ENCODE measurements at places on chromosomes 3 and 15.
A peak's percentile ranks its signal among the peaks of the same experiment; 100 is the strongest.

- peak; percentile 41 for DNase-seq
Observed at GRCh38 chr3:133211856-133212255, 173.7 kb downstream of the TMEM108 start.

DNA sequence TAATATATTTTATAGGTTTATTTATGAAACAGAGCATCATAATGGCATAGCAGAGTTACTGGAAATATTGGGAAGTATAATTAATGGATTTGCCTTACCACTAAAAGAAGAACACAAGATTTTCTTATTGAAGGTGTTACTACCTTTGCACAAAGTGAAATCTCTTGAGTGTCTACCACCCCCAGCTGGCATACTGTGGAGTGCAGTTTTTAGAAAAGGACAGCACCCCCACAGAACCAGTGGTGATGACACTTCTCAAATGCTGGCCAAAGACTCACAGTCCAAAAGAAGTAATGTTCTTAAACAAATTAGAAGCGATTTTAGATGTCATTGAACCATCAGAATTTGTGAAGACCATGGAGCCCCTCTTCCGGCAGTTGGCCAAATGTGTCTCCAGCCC, 58.1 kb downstream of the DNAH1 start:
- no peak for DNase-seq

GRCh38 chr3:123431658-123432324, 17.1 kb downstream of the ADCY5 start:
- DNase-seq = peak; percentile 49

DNA sequence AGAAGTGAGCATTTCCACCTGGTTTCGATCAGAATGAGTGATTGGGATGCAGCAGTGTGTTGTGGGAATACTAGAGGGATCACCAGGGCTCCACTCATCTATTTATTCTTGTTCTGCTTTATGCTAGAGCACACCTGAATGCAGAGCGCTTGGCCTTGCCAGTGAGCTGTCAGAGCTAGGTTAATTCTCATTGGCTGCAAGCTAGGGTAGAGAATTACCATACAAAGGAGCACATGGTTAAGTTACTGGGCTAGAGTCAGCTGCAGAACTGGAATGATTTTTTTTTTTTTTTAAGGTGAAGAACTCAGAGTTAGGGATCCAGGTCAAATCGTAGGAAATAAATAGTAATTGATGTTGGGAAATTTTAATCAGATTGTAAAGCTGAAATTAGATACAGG, 8.8 kb downstream of the EIF2AK4 start:
- DNase-seq = no peak

DNA sequence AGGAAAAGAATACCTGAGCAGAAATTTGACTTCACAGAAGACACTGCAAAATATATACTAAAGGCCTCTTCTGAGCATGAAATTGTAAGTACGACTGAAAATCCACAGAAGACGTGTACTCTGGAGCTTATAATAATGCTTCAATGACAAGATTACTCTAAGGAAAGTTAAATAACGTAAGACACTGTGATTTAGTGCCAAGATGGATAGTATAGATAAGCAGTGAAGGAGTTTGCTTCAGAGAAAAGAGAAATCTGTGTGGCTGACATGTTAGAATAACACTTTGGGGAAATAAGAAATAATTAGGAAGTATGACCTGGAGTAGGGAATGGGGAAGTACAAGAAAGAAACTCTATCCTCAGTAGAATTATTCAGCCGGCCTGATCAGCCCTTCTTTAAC, 28.9 kb downstream of the ALDH1A2 start:
- no peak for DNase-seq

- no peak for DNase-seq
Observed at GRCh38 chr3:35968043-35968622, 328.8 kb downstream of the ARPP21 start.

DNA sequence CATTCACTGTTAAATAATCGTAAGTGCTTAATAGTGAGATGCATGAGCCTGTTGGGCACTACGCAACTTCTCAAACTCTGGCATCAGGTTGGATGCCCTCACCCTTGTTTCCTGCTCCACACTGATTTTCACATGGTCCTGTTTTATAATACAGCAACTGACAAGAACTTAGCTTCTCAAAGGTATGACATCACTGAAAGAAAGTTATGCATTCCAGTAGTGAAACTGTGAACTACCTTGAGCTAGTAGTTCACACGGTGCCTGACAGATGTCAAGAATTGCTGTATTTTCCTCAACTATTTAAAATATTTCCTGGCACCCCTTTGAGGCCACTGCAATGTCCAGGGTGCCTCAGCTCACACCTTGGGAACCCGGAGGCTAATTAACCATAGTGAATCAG, 327.5 kb downstream of the RORA start:
- no peak for DNase-seq

GRCh38 chr3:114363554-114364202, 69.8 kb downstream of the TIGIT start:
- no peak for DNase-seq

DNA sequence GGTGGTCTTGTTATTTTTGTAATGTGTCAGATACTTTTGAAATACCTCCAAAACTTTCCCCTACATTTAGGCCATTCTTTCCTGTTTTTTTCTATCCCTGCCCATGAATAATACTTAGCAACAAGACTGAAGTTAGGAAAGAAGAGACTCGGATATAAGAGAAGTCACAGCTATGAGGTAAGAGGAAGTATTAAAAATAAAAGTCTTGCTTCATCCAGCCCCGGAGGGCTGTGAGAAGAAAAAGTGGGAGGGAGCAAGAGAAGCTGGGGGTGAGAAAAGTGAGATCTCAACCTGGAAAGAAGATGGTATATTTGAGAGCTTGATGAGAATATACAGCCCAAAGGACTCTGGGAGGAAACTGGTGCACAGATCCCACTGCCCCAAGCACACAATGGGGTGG, 213.5 kb upstream of the CDIN1 start:
- DNase-seq = no peak

DNA sequence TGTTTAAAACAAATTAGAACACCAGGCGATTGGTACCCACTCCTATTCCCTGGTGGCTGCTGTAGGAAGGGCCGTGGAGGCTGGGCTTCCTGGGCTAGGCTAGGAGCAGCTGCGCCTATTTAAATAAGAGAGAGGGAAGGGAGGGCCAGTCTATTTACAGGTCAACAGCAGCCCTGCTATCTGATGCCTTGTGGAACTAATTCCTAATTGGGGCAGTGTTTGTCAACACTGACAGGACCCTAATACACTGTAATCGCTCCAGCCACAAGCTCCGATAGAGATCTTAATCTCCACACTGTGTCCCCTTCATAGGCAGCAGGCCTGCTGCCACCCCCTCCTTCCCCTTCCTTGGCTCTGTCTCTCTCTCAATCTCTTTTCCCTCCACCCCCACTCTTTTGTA, 116.9 kb upstream of the SOX14 start:
- DNase-seq = peak; percentile 97

- no peak for DNase-seq
Observed at GRCh38 chr3:6180171-6180570, 680.7 kb upstream of the GRM7 start.

- DNase-seq = no peak
Observed at GRCh38 chr3:140428380-140428779, 249.5 kb upstream of the TRIM42 start.

- no peak for DNase-seq
Observed at GRCh38 chr15:86399041-86399954, 319.6 kb downstream of the AGBL1 start.

GRCh38 chr3:14454639-14455310, 52.4 kb downstream of the SLC6A6 start:
- DNase-seq = no peak

GRCh38 chr15:78170848-78171773, 21.9 kb downstream of the IDH3A start:
- no peak for DNase-seq

GRCh38 chr15:25710184-25710583, 152.9 kb downstream of the ATP10A start:
- DNase-seq = peak; percentile 77

- no peak for DNase-seq
Observed at GRCh38 chr3:177776661-177777101, 579.4 kb upstream of the TBL1XR1 start.

- no peak for DNase-seq
Observed at GRCh38 chr3:164524201-164524600, 554.1 kb downstream of the SI start.

- no peak for DNase-seq
Observed at GRCh38 chr3:126153695-126154360, 26.6 kb downstream of the ALDH1L1 start.

DNA sequence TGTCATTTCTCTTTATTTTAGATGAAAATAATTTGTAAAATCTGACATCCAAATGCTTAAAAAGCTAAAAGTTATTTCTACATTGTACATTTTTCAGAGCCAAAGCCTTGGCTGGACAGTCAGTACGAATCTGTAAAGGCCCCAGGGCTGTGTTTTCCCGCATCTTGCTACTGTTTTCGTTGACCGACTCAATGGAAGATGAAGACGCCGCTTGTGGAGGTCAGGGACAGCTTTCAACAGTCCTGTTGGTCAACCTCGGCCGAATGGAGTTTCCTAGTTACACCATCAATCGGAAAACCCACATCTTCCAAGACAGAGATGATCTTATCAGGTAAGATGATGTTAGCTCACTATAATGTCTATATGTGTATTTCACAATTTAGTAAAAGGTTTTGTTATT, 10.0 kb downstream of the FAN1 start:
- no peak for DNase-seq

- DNase-seq = no peak
Observed at GRCh38 chr15:57015897-57016296, 97.5 kb downstream of the TCF12 start.

GRCh38 chr15:55897560-55898336, 95.7 kb downstream of the NEDD4 start:
- peak; percentile 80 for DNase-seq

DNA sequence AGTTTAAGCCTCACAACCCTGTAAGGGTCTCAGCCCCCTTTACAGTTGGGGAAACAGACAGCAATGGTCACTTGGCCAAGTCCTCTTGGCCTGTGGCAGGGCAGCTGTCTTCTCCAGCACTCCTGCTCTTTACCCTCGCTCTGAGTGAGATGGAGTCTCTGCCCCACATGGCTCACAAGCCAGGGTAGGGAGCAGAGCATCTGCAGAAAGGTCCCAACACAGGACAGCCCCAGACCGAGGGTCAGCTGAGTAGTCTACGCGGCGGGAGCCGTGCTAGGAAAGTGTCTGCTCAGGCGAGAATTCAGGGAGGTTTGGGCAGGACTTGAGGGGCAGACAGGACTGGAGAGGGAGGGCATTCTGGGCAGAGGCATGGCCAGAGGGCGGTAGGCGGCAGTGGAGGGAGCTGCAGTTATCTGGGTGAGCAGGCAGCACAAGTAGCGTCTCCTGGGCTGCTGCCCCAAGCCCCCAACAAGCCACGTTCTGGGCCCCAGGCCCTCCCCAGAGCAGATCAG, 18.3 kb upstream of the LAMP3 start:
- DNase-seq = no peak

- no peak for DNase-seq
Observed at GRCh38 chr3:72347819-72348319, 500.4 kb downstream of the SHQ1 start.

- no peak for DNase-seq
Observed at GRCh38 chr15:42608110-42608531, 32.7 kb downstream of the STARD9 start.

DNA sequence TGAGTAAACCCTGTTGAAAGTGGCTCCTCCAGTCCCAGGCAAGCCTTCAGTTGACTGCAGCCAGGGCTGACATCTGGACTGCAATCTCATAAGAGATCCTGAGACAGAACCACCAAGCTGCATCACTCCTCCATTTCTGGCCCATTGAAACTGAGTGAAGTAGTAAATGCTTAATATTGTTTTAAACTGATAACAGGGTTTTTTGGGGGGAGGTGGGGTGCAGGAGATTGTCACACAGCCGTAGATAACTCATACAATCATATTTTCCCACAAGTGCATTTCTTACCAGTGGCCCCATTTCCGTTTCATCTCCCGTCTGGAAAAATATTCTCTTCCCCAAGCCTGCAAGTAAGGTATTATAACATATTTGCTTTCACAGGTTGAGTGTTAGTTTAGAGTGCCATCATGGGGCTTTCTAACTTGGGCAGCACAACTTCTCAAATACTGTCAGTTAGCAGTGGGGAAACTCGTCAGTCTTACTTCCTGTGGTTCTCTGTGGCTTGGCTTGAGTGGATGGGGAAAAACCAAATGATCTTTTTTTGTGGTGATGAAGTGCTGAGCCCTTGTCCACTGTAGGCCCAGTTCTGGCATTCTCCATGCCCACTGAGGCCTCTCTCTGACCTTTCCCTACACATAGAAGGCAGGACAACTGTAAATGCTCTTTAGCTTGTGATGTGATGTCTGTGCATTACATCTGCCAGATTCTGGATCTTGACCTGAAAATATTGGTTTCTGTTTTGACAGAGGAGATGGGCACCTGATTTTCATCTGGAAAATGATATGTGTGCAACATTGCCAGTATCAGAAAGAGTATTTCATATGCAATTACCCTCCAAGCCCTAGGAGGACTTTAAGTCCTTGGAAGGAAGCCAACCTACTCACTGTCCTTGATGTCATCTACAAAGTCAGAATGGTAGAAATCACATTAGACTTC, 90.1 kb upstream of the BHLHE40 start:
- no peak for DNase-seq

- no peak for DNase-seq
Observed at GRCh38 chr3:45387636-45388348, 584 bp upstream of the LARS2 start.

DNA sequence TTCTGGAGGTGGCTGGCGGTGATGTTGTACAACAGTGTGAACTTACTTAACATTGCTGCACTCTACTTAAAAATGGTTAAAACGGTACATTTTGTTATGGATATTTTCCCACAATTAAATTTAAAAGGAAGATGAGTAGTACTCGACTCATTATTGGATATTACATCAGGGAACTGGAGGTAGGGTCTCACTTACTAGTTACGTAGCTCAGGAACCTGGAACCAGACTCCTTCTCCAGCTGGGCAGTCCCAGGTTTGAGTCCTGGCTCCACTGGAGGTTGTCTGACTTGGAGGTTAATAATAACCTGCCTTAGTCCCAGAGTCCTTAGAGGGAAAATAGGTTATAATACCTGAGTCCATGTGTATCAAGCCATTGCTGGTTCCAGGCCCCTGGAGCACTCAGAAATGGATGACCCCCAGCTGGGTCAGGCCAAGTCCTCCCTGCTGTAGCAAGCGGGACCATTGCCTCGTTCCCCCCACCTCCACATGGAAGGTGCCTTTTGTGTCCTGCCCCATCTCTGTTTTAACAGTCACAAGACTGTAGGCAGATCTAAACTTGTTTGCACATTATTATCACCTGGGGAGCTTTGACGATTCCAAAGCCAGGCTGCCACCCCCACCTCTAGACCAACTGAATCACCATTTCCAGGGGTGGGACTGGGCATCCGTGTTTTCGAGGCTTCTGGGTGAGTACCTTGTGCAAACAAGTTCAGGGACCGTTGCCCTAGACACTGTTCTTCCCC, 126.6 kb downstream of the IGF1R start:
- no peak for DNase-seq

DNA sequence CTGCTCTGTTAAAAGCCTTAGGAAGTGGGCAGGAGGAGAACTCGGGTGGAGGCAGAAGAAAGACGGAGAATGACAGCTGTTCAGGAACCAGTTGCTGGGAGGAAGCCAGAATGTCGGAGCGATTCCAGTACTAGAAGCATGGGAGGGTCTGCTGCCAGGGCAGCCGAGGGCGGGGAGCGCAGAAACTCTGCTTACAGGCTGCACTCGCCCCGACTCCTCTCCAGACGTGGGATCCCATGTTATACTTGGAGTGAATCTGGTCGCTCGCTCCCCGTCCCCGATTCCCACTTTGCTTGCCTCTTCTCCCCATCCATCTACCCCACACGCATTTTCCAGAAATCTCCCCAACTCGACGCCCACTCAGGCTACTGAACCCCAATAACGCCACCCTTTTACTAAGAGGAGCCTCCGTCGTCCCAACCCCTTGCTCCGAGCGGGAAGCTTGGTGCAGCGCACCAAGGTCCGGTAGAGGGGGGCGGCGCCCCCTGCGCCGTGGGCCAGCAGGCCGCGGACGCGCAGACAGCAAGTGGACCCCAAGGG, 665 bp downstream of the GATM start:
- DNase-seq = peak; percentile 59
